ENCODE measurements at places on chromosomes 3 and 15. TPM values are rescaled to one million over a fixed set of nuclear protein-coding genes. Genes with fewer than 3 reads are reported as not detected.

DNA sequence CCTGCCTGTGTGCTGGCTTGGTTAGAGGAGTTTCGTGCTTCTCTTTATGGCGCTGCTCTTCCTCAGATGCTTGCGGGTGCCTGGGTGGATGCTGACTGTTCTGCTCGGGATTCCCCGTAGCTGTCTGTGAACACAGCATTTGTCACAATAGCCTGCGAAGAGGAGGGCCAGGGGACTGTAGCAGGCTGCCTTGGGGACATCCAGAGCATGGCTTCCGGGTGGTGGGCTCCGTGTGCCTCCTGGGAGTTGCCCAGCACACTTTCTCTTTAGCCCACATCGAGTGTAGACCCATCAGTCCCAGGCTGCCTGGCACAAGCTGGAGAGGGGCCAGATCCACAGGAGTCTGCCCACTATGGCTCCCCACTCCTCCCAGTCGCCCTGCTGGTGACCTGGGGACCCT is 22.4 kb downstream of the LRRK1 start:
- no peaks in the 10 kb centered on the region for H3K27me3 ChIP-seq
- no peak for DNase-seq
- H3K27ac ChIP-seq: peak overlapping the region; percentile 46
- peaks cover 15% of the 10 kb centered on the region for H3K4me1 ChIP-seq

DNA sequence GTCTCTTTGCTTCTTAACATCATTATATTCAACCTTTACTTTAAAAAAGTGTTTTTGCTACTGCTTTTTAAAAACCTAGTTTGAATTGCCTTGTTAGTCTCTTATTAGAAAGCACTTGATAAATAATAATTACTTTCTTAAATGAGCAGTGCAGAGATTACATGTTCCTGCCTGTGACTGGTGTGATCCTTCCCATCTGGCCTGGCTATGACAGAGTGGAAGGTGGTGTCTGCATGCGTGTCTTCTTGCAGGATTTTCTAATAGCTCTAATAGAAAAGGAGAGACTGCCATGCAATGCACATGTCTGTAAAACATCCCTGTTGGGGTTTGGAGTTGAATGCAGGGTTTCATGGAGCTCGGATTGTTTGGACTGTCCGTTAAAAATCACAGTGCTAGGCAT is 425.8 kb upstream of the TPM1 start:
- no peaks in the 10 kb centered on the region for H3K4me1 ChIP-seq
- no peak for DNase-seq
- H3K4me3 ChIP-seq: no peak overlapping the region
- no peaks in the 10 kb centered on the region for H3K27me3 ChIP-seq
- no peaks in the 10 kb centered on the region for H3K36me3 ChIP-seq

DNA sequence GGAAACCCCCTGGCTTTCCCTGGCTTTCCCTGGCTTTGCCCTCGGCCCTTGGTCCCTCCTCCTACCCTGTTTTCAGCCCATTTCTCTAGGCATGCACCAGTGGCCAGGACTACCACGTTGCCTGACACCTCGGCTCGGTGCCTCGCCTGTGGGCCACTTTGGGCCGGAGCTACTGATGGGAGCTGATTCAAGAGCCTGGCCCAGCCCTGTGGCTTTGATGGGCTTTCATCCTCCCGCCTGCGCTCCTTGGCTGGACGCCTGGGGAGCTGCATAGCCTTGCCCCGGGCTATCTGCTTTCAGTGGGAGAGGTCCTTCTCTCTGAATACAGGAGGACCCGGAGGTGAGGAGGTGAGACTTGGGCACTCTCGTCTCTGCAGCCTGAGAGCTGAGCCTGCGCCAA is 192.7 kb upstream of the HES1 start:
- DNase-seq: no peak
- peaks cover 38% of the 10 kb centered on the region for H3K27me3 ChIP-seq
- no peak overlapping the region for H3K4me3 ChIP-seq
- no peak overlapping the region for H3K27ac ChIP-seq

- no peak for DNase-seq
- no peak overlapping the region for H3K4me3 ChIP-seq
- no peak overlapping the region for H3K27ac ChIP-seq
- peaks cover 20% of the 10 kb centered on the region for H3K4me1 ChIP-seq
- no peaks in the 10 kb centered on the region for H3K27me3 ChIP-seq
These were observed 99.1 kb downstream of the DAPK2 start for GRCh38 chr15:63947228-63947627.

GRCh38 chr3:36147934-36148558 is 232.3 kb upstream of the STAC start:
- no peak overlapping the region for H3K27ac ChIP-seq
- no peak for DNase-seq
- no peaks in the 10 kb centered on the region for H3K4me1 ChIP-seq
- no peaks in the 10 kb centered on the region for H3K36me3 ChIP-seq

DNA sequence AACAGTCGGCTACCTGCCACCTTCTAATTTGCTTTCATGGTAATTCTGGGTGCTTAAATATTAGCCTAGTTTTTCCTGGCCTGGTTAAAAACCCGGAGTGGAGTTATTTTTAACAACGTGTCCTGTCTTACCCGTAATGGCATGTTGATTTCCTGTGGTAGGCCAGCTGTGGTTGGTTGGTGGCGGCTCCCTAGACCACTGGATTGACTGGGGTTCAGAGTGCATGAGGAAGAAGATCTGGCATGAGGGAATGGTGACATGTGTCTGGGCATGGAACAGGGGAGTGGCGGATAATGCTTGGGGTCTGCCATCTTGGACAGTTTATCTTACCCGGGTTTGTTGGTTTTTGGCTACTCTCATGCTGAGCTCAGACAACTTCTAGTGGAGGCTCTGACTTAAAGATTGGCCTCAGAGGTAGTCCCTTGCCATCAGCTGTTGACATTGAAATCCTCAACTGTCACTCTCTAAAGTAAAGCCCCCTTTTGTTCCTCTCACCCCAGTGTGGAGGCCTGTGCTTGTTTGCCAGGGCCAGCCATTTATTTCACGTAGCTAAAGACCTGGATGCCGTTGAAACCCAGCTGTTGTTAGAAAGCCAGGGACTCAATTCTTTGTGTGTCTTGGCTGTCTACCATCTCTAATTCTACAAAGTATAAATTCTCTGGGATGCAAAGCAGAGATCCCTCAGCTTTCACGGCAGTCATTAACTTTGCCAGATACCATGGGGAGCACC is 81.6 kb downstream of the DNASE1L3 start:
- H3K4me1 ChIP-seq: peaks cover 3% of the 10 kb centered on the region
- H3K36me3 ChIP-seq: peaks cover 21% of the 10 kb centered on the region
- H3K4me3 ChIP-seq: no peak overlapping the region
- DNase-seq: no peak
- H3K27ac ChIP-seq: no peak overlapping the region
- H3K27me3 ChIP-seq: no peaks in the 10 kb centered on the region

The RTP4 gene
- polyA plus RNA-seq: 4.9 TPM

GRCh38 chr3:179321668-179322285 is 1.1 kb upstream of the ZNF639 start:
- no peak for DNase-seq
- H3K4me1 ChIP-seq: peaks cover 38% of the 10 kb centered on the region
- H3K27ac ChIP-seq: peak overlapping the region; percentile 92
- H3K36me3 ChIP-seq: no peaks in the 10 kb centered on the region
- no peaks in the 10 kb centered on the region for H3K27me3 ChIP-seq
- peak overlapping the region; percentile 88 for H3K4me3 ChIP-seq

The SLC22A14 gene
- not detected for polyA plus RNA-seq

The TNFSF10 gene
- 67.1 TPM for polyA plus RNA-seq

- H3K27me3 ChIP-seq: peaks cover 13% of the 10 kb centered on the region
- H3K36me3 ChIP-seq: no peaks in the 10 kb centered on the region
- no peak overlapping the region for H3K27ac ChIP-seq
- H3K4me1 ChIP-seq: no peaks in the 10 kb centered on the region
- no peak overlapping the region for H3K4me3 ChIP-seq
These were observed 241.7 kb upstream of the ICE2 start for GRCh38 chr15:60720493-60721256.

The FAM174B gene
- polyA plus RNA-seq: not detected

The ITIH1 gene
- polyA plus RNA-seq: not detected

GRCh38 chr15:56053046-56053400 is 59.6 kb upstream of the NEDD4 start:
- H3K27me3 ChIP-seq: peaks cover under 1% of the 10 kb centered on the region
- no peak overlapping the region for H3K27ac ChIP-seq
- no peak overlapping the region for H3K4me3 ChIP-seq
- DNase-seq: no peak
- peaks cover 5% of the 10 kb centered on the region for H3K4me1 ChIP-seq

- H3K4me1 ChIP-seq: no peaks in the 10 kb centered on the region
- no peak for DNase-seq
- no peak overlapping the region for H3K27ac ChIP-seq
- no peaks in the 10 kb centered on the region for H3K27me3 ChIP-seq
- H3K4me3 ChIP-seq: no peak overlapping the region
These were observed 45.7 kb downstream of the EIF2AK4 start for GRCh38 chr15:39979606-39980005.

The THRB gene
- 1.9 TPM for polyA plus RNA-seq

The CGNL1 gene
- not detected for polyA plus RNA-seq

GRCh38 chr3:55467099-55467498 is 20.0 kb downstream of the WNT5A start:
- no peak overlapping the region for H3K4me3 ChIP-seq
- H3K4me1 ChIP-seq: no peaks in the 10 kb centered on the region
- DNase-seq: no peak
- H3K27ac ChIP-seq: no peak overlapping the region
- no peaks in the 10 kb centered on the region for H3K36me3 ChIP-seq

DNA sequence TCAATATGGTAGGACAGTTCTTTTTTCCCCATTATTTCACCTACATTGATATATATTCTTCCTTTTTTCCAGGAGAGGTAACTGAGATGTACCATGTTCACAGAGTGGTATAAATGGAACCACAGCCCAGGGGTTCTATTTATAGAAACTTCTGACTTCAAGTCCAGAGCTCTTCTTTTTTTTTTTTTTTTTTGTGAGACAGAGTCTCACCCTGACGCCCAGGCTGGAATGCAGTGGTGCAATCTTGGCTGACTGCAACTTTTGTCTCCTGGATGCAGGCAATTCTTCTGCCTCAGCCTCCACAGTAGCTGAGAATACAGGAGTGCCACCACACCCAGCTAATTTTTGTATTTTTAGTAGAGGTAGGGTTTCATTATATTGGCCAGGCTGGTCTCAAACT is 267.1 kb upstream of the TPRG1 start:
- no peak for DNase-seq
- H3K27me3 ChIP-seq: no peaks in the 10 kb centered on the region
- H3K27ac ChIP-seq: no peak overlapping the region
- no peaks in the 10 kb centered on the region for H3K36me3 ChIP-seq
- H3K4me3 ChIP-seq: no peak overlapping the region

The TM4SF4 gene
- polyA plus RNA-seq: not detected

DNA sequence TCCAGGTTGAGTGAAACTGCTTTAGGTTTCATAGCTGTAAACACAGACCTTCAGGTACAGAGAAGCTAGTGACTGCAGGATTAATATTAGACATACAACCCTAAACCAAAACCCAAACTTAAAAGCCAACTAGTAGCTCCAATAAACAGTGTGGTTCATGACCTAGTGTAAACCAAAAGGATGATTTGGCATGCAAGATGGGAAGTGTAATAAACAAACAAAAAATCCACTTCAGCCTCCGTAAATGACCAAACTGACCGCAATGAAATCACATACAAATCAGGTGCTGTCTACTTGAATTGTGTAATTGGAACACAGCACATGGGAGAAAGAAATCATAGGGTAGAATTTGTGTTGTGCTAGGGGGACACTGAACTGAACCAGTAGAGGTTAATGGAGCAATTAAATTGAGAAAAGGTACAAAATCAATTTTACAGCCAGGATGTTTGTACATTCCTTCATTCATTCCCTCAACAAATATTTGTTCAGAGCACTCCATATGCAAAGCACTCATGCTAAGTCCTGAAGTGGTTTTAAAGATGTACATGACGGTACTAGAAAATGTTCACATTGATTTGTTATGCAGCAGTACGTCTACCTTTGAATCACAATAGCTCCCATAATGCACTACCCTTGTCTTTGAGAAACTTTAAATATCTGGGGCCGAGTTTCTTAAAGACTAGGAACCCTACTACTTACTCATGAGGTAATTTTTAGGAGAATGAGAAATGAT is 21.4 kb upstream of the CHST2 start:
- no peak overlapping the region for H3K27ac ChIP-seq
- H3K36me3 ChIP-seq: no peaks in the 10 kb centered on the region

DNA sequence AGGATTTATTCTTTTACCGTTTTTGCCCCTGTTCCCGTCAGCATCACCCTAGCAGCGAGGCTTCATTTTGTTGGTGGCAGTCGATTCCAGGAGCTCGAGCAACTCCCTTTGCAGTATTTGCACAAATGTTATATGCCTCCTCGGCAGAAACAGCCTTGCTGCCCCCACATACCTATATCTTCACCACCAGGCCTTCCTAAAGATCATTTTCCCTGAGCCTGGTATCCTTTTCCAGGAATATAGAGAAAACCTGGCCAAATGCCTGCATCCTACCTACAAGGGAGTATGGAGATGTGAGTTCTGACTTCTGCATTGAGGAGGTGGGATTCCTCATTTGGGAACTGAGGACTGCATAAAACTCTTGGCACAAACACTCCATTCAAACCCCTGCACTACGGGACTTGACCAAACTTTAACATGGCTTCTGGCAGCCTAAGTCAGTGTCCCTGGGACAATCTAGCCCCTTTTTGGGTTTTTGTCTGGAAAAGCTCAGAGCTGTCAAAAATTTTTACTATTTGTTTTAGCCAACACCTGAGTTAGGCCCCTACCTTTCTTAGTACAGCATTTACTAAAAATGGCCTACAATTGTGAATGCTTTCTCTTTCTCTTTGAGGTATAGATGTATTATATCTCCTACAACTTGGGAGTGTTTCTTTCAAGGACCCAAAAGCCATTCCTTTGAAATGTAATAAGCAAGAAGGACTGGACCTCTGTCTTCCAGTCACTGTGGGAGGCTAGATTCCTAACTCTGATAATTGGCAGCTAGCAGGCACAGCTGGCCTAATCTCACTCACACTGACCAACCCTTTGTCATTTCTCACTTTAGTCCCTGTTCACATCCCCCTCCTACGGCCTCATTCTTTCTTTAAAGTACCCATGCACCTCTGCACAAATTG is 12.1 kb upstream of the UBE2Q2 start:
- no peaks in the 10 kb centered on the region for H3K36me3 ChIP-seq
- no peak overlapping the region for H3K4me3 ChIP-seq
- H3K4me1 ChIP-seq: no peaks in the 10 kb centered on the region
- H3K27ac ChIP-seq: no peak overlapping the region
- H3K27me3 ChIP-seq: peaks cover 12% of the 10 kb centered on the region
- DNase-seq: no peak

DNA sequence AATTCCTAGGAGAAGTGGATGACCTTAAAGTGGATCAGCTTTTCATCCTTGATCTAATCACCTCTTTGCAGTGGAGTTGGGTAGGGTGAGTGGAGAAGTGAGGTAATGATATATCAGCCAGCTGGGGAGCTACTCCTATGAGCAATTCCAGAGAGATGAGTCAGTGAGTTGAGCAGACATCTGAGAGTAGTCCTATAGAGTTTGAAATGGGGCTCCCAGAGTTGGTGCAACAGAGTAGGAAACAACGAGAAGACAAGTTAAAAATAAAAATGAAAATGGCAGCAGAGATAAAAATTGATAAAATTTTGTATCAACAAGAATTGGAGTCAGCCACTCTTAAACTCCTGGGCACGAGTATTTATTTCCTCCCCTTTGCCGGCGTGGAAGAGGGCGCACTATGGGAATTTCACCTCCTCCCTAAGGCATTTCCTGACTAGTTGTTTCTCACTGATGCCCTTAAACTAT is 150.8 kb upstream of the DPH6 start:
- no peaks in the 10 kb centered on the region for H3K27me3 ChIP-seq
- H3K4me3 ChIP-seq: no peak overlapping the region
- no peaks in the 10 kb centered on the region for H3K4me1 ChIP-seq
- DNase-seq: no peak

GRCh38 chr3:186544281-186544680 is at the start of gene CRYGS:
CRYGS (minus strand) TSS chr3:186544380; CDS start chr3:186544326, 54 bp downstream.
- DNase-seq: no peak
- peaks cover 10% of the 10 kb centered on the region for H3K27me3 ChIP-seq
- peaks cover 10% of the 10 kb centered on the region for H3K4me1 ChIP-seq
- peaks cover 13% of the 10 kb centered on the region for H3K36me3 ChIP-seq
- H3K4me3 ChIP-seq: no peak within 1 kb of the TSS

Data from naive B cell (primary cell).